Epithelial cell of proximal tubule (primary cell): ENCODE measurements at places on chromosomes 16 and 17.

GRCh38 chr17:68288375-68288774, 2.6 kb downstream of the SLC16A6 start:
- DNase-seq: no peak

- DNase-seq: no peak
Observed at GRCh38 chr17:1022278-1023024, 25.5 kb downstream of the TIMM22 start.

DNA sequence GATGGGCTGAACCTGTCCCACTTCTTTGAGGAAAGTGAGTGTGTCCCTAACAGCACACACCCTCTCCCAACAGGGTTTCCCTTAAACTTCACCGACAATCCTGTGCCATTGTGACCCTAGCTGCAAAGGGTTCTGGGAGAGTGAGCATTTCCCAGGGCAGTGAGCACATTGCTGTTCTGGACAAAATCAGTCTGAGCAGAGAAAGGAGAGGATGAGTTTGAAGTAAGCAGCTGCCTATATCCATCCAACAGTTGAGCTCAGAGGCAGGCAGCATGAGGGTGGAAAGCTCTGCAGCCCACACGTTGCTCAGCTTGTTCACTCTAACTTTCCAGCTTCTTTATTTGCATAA, 296.5 kb upstream of the MAF start:
- DNase-seq: no peak

- DNase-seq: no peak
Observed at GRCh38 chr17:62897706-62898105, 68.3 kb upstream of the TANC2 start.

- DNase-seq: no peak
Observed at GRCh38 chr16:53805113-53805512, 101.2 kb downstream of the FTO start.

DNA sequence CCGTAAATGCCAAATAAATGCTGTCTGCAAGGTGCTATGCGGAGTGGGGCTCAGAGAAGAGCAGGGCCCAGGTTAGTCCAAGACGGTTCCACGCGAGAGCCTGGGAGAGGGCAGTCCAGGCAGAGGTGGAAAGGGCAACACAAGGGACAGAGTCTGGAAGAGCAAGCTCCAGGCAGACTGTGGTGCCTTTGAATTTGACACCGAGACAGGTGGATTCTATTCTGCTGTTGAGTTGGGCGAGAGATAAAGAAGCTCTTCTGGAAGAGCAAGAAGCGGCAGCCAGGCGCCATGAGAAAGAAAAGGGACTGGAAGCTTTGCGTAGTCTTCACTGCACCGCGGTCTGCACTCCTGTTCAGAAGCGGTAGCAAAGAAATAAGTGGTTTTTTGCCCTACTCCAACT, 55.6 kb downstream of the CYTH1 start:
- no peak for DNase-seq

- no peak for DNase-seq
Observed at GRCh38 chr17:43935926-43936261, 6.4 kb downstream of the PPY start.

DNA sequence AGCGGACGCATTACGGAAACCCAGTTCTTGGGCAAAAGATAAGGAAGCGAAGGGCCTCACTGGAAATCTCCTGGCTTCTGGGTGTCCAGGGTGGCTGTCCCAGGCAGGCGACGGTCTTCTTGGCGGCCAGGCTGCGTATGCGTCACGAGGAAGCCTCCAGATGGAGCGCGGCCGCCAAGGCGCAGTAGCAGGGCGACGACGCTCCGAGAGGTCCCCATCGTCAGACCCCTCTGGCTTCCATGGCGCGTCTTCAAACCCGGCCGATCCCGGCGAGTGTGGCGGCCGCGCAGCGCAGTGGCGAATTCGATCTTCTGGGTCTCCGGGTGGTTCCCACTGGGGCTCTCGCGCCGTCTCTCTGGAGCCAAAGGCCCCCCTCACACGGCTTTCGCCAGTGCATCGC, 13.8 kb upstream of the ANKRD40CL start:
- no peak for DNase-seq

DNA sequence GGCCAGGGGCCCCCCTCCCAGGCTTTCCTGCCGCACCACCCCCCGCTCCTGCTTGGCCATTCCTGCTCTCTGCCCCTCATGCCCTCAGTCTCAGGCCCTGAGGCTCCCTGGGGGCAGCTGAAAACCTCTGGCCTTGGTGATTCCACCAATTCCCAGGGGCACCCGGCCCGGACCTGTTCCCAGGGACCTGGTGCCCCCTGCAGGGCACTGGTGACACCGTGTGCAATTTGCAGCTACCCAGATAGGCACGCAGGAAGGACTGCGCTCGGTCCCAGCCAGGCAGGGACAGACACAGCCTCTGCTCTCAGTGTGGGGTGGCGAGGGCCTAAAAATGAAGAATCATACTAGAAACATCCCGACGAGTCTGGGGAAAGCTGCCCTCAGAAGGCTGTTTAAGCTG, 13.4 kb downstream of the WFDC1 start:
- no peak for DNase-seq

DNA sequence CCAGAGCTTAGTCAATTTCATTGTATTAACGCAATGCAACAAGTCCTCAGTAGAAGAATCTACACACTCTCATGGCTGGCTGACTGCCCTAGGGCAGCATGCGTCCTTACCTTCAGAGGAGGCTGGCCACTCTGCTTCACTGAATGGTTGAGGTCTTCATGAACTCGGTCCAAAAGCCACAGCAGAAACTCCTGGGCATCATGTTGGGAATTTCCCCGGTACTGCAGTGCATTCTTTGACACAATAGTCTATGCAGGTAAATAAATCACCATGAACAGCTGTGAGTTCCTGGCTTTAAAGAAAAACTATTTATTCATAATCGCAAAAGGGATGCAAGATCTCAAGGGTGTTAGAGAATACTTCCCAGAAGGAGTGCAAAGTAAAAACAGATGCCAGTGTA, 41.3 kb downstream of the USP31 start:
- DNase-seq: peak; percentile 62

- no peak for DNase-seq
Observed at GRCh38 chr16:60091071-60091470, 1357.0 kb upstream of the GOT2 start.

GRCh38 chr17:30188211-30188939, 47.1 kb downstream of the SLC6A4 start:
- DNase-seq: peak; percentile 29

DNA sequence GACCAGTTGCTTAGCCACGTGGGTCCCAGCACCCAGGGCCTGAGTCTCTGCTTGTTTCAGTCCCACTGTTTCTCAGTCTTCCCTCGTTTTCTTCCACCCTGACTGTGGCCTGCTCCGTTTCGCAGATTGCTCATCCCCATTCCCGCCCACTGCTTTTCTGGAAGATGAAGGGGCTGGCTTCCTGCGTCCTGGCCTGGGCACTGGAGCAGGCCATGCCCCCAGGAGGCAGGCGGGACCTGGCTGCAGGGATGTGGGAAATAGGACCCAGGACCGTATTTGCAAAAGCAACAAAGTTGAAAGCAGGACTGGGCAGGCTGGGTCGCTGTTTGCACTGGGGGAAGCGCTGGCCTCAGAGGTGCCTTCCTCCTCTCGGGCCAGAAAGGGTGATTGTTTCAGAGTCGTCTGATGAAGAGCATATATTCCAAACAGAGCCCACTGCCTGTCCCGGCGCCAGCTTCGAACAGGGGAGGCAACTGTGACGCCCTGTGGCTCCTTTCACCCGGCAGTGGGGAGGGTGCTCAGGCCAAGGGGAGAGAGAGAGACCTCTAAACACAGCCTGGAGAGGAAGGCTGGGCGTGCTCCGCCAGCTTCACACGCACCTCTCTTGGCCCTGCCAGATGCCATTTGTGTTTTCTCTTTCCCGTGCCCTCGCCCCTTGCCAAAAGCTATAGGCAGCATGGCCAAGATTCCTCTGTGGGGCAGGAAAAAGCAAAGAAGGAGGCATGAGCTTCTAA, 108.6 kb downstream of the CMIP start:
- DNase-seq: no peak
